ENCODE measurements at places on chromosomes 2 and 18.
A peak's percentile ranks its signal among the peaks of the same experiment; 100 is the strongest.

GRCh38 chr2:233250985-233251305 lies 528 bp upstream of the ATG16L1 start:
- no peak for DNase-seq

DNA sequence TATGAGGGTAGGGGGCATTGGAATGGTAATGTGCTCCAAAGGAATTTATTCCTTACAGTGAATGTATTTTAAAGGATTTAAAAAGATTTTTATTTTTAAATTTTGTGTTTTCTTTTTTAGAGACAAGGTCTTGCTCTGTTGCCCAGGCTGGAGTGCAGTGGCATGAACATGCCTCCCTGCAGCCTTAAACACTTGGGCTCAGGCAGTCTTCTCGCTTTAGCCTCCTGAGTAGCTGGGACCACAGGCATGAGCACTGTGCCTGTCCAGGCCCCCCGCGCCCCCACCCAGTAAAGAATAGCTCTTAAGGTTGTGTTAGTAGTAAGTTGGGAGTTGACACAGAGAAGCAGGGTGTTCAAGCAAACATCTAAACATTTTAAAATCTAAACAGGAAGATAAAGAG lies 36.6 kb downstream of the PHLPP1 start:
- DNase-seq, result no peak

DNA sequence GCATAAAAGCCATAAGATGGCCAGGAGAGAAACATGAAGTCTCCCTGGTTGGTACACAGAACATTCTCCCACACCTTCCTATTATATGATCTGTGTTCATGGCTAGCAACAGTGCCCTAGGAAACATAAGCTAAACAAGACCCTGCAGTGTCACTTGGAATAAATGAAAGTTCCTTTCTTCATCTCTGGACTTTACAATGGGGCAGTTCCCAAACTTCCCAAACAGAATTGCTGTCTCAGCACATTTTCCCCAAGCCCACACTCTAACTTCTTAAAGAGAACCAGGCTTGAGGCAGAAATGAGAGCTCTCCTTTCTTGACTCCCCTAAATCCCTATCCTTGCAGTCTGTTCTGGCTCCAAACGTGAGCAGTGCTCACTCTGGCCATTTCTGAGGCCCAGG lies 173.2 kb upstream of the CREB1 start:
- DNase-seq, result no peak

DNA sequence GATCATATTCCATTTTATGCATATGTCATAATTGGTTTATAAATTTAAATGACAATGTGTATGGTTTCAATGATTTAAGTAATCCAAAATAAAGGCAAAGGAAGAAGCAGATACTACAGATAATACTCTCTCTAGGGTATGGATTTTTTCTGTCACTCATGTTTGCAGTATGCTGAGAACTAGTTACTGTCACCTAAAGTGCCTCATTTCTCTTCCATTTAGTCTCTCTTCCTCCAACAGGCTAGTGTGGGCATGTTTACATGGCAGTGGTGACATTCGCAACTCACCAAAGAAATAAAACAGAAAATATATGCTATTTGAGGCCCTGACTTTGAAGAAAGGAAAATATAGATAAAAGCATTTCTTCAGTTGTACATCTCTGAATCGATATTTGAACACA lies 1460.4 kb upstream of the ZEB2 start:
- no peak for DNase-seq

- DNase-seq, result no peak
These were observed 41.1 kb upstream of the C1GALT1C1L start for GRCh38 chr2:43717322-43717721.

DNA sequence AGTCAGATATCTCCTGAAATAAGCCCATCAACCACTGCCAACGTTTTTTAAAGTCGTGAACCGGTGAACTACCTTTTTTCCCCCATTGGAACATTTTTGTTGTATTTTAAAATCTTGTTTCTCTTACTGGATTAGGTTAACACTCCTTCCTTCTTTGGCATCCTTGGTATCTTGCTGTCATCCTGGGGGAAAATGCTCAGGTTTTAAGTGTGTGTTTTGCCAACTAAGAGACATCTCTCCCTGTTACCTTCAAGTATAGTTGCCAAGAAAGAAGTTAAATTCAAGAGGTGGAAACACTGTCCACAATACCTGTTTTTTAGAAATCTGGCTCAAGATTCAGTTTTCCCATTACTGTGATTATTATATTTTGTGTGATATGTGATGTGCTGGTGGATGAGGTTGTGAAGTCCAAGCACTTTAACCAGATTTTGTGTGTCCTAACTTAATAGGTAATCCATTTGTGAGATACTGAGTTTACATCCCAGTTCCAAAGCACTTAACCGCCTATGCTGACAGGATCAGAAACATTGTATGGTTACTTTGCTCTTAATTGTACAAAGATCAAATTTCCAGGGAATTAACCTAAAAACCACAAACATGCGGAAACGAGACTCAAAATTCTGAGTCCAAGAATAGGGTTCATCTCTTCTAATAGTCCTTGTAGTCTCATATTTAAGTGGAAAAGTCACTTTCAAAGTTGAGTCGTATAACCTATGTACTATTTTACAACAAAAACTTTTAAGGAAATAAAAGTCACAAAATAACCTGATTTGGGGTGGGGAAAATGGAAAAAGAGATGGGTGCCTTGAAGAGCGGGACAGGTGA lies 1.3 kb upstream of the SP3 start:
- DNase-seq, result no peak

GRCh38 chr2:42693688-42694479 lies 70.1 kb downstream of the OXER1 start:
- DNase-seq, result peak; percentile 2

GRCh38 chr18:27214831-27215230 lies 29.7 kb upstream of the CHST9 start:
- no peak for DNase-seq

DNA sequence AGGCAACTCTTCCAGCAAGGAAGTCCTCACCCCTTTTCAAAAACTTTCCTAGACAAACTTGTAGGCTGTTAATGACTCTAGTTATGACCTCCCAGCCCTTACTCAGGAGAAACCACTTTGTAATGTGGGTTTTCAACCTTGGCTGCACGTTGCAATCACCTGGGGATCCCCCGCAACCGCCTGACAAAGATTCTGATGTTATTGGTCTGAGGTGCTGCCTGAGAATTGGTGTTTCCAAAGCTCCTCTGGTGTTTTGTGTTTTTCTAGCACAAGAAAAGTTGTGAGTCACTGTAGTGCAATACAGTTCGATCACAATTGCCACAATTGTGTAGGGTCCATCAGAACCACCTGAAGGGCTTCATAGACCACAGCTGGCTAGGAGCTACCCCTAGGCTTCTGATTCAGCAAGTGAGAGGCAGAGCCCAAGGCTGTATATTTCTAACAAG lies 121.6 kb downstream of the SP100 start:
- DNase-seq, result no peak

DNA sequence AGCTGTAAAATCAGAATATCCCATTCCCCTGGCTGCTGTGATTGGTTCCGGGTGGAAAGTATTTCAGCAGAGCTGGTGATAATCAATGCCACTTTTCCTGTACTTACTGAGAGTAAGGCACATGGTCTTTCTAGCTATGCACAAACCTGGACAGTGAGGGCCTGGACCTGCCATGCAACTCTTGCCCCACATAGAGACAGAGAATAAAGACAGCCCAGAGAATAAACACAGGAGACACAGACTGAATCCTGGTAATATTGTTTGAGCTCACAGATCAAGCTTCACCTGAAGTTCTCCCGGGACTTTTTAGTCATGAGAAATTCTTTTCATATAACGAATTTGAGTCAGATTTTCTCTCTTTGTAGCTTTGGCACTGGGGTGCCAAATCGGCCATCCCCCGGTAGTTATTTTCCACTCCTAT lies 81.9 kb downstream of the ACAA2 start:
- no peak for DNase-seq

- no peak for DNase-seq
These were observed 543.0 kb downstream of the TNS1 start for GRCh38 chr2:217459680-217460405.

DNA sequence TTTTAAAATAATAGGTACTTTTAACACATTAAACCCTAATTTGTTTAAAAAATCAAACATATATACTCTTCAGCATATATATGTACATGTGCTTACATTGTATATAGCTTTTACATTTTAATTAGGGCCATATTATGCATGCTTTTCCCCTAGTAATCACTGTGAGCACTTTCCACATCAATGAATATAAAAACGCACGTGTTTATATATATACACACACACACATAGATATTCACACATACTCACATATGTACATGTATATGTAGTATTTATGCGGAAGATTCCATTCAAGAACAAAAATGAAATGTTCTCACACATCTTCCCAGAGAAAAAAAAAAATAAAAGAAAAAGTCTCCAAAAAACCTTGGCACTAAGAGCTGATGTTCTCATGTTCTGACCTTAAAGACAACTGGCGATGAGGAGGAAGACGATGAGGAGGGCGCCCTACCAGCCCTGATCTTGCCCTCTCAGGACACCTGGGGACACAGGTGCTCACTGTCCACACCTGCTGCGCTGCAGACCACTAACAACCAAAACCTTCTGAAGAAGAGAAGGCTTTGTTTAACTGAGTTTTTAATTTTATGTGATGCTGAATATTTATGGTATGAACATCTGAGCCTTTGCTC lies 184.7 kb downstream of the HDAC4 start:
- DNase-seq, result no peak

DNA sequence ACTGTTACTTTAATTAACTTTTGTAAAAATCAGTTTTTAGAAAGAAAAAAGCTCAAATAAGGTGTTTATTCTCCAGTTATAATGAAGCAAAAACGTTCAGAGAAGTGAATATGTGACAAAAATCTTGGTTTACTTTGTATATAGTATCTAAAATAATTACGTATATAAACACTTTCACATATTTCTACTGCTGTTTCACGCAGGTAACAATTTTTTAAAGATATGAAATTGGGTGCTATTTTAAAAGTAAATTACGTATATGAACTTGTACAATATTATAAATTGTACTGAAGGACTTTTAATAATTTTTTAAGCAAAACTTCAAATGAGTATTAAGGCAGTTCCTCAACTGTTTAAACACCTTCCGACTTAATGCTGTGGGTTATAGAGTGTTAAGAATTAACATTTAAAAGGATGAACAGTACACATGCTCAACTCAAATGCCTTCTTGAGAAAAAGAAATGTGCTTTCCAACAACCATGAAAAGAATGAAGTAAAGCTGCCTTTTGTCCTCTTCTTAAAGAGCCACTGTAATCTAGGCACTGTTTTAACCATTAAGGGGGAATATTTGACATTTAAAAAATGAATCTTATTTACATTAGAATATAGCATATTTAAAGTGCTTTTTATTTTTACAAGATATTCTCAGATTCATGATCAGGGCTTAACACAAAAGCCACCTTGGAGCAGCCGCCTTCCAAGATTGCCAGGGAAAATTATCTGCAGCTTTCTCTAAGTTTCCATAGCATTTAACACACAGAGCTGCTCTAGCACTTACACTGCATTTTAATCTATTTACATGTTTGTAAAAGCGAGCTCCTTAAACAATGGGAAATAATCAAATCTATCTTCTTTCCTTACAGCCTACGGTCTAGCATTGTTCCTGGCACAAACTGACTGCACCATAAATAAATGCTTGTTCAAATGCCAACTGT lies 56.5 kb upstream of the CDKL4 start:
- no peak for DNase-seq

DNA sequence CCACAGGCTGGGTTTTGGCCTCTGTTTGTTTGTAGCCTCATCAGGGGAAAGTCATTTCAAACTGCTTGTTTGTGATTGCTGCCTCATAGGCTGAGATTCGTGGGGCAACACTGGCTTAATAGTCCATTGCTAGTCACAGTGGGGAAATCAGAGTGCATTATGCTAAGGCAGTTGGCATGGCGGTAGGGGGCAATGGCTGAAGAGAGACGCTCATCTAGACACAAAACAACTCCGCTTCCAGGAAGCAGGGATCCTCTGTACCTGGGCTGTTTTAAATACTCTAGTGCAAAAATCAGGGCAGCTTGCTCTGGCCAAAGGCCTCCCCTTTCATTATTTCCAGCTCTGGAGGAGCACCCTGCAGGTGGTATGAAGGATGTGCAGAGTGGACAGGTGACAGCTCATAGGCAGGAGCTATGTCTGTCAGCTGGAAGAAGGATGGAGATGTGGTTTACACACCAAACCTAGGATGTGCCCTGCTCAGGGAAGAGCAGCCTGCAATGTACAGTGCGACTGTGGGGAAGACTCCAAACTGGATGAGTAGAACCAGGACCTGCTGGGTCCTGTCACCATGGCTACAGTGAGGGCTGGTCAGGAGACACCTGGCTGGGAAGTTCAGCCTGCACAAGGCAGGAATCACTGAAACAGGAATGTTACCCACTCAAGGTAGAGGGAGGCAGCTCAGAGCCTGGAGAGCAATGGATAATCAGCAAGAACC lies 234.3 kb downstream of the CLIP4 start:
- DNase-seq, result no peak

GRCh38 chr2:119008108-119008507 lies 66.1 kb downstream of the MARCO start:
- DNase-seq, result no peak

DNA sequence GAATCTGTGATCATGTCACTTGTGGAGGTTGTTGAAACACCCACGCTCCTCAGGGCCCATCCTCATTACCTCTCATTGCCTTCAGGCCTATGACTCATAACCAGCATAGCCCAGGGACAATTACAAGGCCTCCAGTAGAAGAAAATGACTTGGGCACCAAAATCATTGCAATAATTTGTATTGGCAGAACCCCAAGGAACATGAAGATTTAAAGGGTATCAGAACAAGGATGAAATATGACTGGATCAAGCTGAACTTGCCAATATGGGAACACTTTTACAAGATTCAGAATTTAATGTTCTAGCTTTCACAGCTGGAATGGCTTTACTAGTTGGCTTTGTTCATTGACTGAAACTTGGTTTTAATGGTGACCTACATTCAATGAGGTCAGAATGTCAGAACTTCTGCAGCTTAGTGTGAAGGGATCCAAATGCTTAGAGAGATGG lies 156.4 kb downstream of the COPS8 start:
- DNase-seq, result no peak

DNA sequence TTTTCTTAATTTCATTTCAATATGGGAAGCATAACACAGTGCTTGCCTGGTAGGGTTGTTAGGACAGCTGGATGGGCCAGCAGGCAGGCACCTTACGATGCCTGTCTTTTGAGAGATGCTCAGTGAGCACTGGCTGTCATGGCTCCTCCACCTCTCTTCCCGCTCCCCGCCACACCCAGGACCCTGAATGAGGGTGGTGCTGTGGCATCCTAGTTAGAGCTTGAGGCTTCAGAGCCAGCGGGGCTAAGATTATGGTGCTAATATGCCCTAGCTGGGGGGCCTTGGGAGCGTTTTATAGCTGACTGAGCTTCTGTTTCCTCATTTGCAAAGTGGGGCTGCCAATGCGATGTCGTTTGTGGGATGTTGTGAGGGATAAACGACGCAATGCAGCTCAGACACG lies 37.7 kb downstream of the ASB1 start:
- no peak for DNase-seq

- DNase-seq, result no peak
These were observed 37.8 kb upstream of the ITPRID2 start for GRCh38 chr2:181853696-181854095.

GRCh38 chr2:182245963-182246362 lies 180.9 kb downstream of the PDE1A start:
- no peak for DNase-seq

All from common myeloid progenitor, CD34-positive (primary cell).